Omental fat pad (tissue), 4 donors: ENCODE measurements at places on chromosomes 4 and X.

DNA sequence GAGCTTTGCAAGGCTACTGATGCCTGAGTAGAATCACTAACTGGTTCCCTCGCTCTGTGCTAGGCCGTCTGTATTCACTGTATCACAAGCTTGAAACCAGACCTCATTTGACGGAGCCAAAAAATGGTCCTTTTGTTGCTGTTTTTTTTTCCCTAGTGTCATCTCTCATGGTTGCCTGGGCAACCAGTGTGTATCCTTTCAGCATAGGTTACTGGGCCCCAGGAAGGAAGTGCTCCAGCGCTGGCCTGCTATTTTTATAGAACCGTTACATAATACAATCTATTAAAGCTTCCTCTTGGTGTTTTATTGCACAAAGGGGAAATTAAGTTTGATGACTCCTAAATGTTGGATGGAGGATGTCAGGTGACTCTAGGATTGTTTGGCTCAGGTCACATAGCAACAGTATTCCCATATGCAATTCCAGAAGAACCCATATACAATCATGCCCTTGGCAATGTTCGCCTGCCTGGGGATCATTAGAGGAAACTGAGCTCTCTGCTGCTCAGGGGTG lies 220.4 kb downstream of the SPRY1 start:
- no peak for DNase-seq

DNA sequence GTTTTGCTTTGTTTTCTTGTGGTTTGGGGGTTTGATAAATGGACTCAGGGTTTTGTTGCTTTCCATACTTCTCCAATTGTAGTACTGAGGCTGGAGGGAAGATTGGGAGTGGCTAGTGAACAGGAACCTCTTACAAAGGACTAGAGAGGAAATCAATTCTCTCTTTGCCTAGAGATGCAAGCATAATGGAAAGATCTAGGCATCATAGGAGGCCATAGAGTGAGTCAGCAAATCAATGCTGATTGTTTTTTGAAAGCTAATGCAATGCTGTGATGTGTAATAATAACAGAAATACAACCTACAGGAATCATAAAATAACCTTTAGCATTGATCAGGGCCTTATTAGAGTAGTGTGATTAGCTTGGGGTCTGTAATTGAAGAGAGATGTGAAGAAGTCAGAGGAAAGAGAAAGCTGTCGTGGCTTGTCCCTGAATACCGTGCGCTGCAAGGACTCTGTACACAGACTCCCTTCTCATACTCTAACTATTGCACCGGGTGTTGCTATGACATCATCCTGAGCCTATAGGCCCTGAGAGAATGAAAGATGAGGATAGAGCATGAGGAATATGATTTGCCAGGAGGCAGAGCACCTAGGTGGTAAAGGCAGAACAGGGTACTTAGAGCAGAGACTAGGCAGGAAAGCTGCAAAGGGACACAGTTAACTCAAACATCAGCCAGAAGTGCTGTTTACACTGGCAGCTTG lies 29.3 kb upstream of the GPR101 start:
- DNase-seq: no peak

DNA sequence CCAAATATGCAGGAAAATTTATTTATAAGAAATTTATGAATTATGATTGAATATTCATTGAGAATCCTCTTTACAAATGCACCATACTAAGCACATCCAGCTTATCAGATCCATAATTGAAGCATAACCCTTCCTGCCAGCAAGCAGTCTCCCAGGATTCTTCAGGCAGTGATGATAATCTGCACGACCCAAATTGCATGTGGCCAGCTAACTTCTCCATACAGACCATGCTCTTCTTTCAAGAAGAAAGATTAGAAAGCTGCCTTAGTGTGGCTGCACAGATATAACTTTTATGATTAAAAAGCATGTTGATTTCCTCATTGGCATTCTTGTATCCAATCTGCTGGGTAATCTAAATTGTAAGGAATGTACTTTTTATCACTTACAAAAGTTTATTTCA lies 3.3 kb upstream of the CBR4 start:
- DNase-seq: no peak

DNA sequence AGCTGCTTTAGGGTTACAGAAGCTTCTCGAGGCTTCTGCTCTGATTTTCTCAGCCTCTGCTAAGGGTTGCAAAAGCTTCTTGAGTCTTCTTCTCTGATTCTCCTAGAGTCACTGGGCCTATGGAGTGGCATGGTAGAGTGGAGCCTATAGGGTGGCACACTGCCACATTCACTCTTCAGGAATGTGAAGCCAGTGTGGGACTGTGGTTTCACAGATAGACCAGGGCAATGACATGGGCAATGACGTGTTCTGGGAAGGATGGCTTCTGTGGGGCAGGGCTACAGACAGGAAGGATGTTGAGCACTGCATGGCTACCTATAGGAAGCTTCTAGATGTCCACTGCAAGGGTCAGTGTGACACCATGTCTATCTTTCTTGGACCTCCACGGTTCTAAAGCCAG lies 11.0 kb upstream of the MAMLD1 start:
- DNase-seq: no peak

GRCh38 chr4:20298986-20299385 lies 47.3 kb downstream of the SLIT2 start:
- no peak for DNase-seq

DNA sequence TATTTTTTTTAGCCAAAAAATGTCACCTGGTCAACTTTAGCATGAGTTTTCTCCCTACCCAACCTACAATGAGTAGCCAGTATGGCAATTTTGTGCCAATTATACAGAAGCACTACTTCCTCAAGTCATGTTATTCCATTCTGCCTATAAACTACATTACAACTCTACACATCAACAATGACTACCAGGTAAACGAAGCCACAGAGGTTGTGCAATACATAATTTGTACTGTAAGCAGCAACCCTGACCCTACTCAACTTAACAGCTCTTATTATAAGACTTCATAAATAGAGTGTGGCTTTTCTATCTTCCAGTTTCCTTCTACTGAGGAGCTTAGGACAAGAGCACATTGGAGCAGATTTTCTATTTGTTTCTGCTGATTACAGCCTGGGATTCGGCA lies 160.5 kb downstream of the HS3ST1 start:
- no peak for DNase-seq

GRCh38 chr4:47577779-47578553 lies 92.9 kb downstream of the ATP10D start:
- DNase-seq: no peak

DNA sequence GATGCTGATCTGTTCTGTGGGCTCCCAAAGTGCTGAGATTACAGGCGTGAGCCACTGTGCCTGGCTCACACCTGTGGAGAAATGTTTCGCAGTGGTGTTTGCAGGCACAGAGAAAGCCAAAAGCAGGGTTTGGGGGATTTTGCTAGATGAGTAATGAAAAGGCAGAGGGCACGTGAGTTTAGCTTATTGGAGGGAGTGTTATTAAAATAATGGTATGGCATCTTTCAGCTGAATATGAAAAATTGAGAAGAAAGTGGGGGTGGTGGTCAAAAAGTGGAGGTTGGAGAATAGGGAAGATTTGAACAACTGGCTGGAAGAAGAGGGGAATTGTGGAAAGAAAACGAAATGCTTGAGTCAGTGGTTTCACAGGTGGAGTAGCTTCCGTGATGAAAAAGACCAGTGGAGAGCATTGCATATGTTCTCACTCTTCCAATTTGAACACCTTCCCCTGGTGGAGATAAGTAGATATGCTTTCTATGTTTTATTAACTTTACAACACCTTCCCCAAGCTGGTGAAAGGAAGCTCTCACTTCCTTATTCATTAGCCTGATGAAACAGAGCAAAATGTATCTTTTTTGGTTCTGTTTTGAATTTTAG lies 1.1 kb upstream of the CHST7 start:
- no peak for DNase-seq
